ENCODE measurements at places on chromosomes 7 and 10. TPM values are rescaled to one million over a fixed set of nuclear protein-coding genes. Genes with fewer than 3 reads are reported as not detected.

DNA sequence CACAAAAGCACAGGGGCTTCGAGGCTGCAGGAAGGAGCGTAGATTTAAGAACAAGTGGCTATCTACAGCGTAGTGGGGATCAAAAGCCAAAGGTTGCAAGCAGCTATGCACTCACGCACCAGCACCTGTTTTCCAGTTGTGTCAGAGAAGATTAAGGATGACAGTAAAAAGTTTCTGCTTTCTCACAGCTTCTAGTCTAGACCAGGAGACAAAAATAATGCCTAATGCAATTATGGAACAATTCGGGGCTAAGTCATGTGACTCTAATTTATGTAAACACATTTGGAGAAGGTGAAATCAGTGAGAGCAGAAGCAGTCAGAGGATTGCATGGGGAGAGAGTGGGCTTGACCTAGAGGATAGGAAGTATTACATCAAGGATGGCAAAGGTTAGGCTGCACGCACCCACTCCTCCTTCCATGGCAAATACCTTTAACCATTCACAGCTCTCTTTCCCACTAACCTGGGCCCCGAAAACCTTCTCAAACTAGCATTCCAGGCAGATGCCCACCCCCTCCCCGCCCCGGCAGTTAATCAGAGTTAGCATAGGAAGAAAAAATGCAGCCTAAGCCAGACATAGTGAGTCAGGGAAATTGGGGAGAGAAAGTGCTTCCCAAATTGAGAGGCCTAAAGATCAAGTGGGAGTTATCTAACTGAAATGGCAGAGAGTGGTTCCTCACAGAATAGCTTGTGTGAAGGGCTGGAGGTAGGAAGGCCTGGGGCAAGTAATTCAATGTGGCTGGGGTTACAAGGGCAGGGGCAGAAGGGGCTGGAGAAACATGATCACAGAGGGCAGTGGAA lies 48.2 kb upstream of the GPAM start:
- no peaks in the 10 kb centered on the region for H3K36me3 ChIP-seq
- no peak for DNase-seq

POU6F2 gene
- total RNA-seq: 0.45 TPM

MYPN gene
- total RNA-seq: 0.11 TPM

FAM237B gene
- total RNA-seq: not detected

Measured in astrocyte (in vitro differentiated cells and primary cell).